ENCODE measurements at places on chromosomes 1 and 21.

DNA sequence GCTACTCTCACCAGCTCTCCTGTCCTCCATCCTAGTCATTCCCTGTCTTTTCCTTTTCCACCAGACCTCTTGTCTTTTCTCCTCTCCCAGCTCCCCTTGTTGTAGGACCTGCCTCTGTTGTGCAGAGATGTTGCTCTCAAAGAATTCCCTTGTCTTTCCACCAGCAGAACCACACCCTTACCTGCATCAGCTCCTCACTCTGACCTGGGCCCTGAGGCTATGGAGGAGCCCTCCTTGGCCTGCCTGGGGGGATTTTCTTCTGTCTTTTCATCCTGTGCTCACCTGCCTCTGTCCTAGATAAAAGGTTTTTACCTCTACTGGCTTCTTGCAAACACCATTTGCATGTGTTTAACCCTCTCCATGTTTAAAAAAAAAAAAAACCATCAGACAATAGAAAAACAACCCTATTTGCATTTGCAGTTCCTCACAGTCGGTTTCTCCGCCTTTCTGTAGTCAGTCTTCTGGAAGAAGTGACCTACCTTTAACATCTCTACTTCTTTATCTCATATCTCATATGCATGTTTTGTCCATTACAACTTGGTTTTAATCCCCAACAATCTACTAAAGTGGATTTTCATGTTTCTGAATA, 12.1 kb downstream of the FCRL5 start:
- no peak for DNase-seq

GRCh38 chr1:20403423-20404145, 82.4 kb downstream of the CAMK2N1 start:
- no peak for DNase-seq

- DNase-seq = no peak
Measured at GRCh38 chr21:39094087-39094780, 89.0 kb downstream of the PSMG1 start.

DNA sequence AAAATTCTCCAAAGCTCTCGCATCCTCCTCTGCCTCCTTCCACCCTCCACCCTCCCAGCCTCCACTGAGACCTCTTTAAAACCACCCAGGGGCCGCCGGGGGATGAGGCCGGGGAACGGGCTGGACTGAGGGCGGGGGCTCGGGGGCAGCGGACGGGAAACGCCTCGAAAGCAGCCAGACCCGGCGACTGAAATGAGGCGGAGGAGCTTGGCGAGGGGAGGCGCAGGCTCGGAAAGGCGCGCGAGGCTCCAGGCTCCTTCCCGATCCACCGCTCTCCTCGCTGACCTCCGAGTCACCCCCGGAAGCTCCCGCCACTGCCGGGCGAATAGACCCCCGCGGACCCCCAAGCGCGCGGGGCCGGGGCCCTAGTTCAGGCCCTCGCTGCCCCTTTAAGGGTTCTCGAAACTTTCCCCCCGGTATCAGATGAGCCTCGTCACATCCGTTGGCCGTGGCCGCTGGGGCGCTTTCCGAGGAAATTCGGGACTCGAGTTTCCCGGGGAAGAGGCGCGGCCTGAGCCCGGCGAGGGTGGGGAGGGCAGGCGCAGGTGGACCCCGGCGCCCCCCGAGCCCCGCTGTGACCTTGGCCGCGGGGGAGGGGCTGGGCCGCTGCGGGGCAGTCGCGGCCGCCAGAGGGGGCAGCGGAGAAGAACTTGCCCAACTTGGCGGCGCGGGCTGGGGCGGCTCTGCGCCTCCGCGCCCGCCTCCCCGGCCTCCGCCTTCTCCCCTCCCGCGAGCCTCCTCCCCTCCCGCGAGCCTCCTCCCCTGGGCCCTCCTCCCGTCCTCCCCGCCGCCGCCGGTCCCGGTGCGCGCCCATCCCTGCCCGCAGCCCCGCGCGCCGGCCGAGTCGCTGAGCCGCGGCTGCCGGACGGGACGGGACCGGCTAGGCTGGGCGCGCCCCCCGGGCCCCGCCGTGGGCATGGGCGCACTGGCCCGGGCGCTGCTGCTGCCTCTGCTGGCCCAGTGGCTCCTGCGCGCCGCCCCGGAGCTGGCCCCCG, at the start of gene BACE2:
Gene BACE2, plus strand, starts transcription at position 813 of the 995 bp plus-strand sequence. Its CDS starts 104 bp downstream, at position 917.
- DNase-seq = peak; percentile 7

GRCh38 chr1:237864338-237865244, 26.1 kb downstream of the ZP4 start:
- no peak for DNase-seq

DNA sequence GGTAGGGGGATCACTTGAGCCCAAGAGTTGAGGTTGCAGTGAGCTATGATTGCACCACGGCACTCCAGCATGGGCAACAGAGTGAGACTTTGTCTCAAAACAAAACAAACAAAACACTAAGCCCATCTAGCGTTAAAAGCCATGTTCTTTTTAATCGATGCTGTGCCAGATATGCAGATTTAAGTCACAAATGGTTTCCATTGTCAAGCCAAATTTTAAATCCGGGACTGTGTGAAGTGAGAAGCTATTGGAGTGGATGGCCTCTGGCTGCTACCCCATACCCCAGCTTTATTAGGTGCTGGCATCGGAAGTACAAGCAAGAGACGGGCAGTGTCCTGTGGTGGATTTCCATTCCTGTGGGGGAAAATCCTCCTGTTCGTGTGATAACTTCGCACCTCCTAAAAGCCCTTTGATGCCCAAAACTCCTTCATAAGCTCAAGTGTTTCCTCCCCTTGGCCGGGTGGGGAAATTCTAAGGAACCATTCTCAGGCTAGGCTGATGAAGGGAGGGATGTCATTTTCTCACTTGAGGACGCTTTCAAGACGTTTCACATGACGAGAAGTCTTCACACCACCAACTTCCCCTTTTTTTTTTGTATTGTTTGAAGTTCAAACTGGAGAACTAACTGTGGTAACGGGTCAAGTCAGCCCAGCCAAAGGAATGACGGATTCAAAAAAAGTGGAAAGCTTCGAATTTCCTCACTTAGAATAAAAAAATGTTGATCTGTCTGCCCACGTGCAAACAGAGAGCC, 140.8 kb downstream of the KAZN start:
- no peak for DNase-seq

GRCh38 chr1:239363930-239364329, 22.4 kb upstream of the CHRM3 start:
- DNase-seq = no peak

DNA sequence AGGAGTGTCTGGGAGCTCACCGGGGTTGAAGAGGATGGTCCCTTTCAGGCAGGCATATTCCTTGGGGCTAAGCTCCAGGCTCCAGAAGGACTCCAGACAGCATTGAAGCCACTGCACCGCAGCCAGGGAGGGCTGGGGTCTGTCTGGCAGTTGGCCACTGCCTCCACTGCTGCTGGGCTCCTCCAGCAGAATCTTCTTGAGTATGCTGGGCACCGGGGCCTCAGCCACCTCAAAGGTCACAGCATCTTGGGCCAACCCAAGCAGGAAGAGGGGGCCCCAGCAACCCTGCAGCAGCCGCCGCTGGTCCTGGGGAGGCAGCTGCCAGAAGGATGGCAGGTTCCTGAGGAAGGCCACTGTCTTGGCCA, 404 bp downstream of the NR0B2 start:
- DNase-seq = no peak

GRCh38 chr1:56390232-56390867, 189.0 kb downstream of the PLPP3 start:
- no peak for DNase-seq

DNA sequence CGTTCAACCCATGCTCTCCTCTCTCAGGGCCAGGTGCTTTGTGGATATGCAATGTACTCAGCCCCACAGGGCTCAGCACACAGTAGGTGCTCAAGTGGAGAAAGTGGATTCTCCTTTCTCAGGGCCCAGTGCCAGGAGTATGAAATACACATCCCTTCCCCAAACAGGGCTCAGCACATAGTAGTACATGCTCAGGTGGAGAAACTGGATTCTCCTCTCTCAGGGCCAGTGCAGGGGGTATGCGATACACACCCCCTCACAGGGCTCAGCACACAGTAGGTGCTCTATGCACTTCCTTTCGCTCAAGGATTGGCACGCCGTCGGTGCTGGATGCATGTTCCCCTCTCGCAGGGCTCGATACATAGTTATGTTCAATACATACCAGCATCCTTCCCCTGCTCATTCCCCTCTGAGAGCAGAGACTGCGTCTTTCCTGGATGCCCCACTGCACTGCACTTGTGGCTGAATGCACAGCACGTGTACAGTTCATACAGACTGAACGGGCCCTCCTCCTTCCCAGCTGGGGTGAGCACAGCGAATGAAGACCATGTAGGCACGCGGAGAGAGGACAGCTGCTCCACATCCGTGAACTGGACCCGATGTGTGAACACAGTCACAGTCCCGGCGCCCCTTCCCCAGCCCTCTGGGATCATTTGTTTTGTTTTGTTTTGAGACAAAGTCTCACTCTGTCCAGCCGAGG, 16.6 kb upstream of the DISP3 start:
- no peak for DNase-seq

GRCh38 chr1:162283657-162284056, 93.0 kb downstream of the SPATA46 start:
- no peak for DNase-seq

- DNase-seq = no peak
Measured at GRCh38 chr1:95094923-95095322, 22.2 kb upstream of the ALG14 start.

DNA sequence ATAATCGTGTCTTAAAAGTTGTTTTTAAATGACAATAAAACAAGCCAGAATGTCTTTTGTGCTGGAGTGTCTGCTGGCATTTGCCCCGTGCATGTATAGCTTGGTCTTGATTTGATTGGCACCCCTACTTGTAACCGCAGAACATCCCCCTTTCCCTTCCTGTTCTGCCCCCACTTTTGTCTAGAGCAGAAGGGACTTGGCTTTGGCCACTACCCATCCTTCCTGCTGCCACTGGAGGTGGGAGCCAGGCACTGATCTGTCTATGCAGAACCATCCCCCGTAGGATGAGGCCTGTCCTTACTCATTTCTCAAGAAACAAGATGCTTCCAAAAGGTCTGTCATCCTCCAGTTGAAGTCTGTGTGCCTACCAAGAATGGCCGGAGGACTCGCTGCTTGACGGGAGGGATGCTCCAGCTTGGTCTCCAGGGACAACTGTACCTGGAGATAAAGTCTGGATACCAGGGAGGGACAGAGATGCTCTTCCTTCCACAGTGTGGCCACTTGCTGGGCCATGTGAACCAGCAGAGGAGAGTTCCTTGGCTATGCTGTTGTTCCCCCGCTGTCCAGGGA, 1.1 kb upstream of the SLC27A3 start:
- no peak for DNase-seq

- no peak for DNase-seq
Measured at GRCh38 chr1:29804181-29804899, 568.0 kb downstream of the PTPRU start.

- no peak for DNase-seq
Measured at GRCh38 chr1:15412843-15413242, 3.2 kb downstream of the EFHD2 start.
